ENCODE measurements at places on chromosomes 4 and X.
A peak's percentile ranks its signal among the peaks of the same experiment; 100 is the strongest.

GRCh38 chr4:88659055-88659889 lies 38.4 kb downstream of the NAP1L5 start:
- peak; percentile 44 for DNase-seq

GRCh38 chr4:111404673-111405072 lies 740.6 kb upstream of the FAM241A start:
- DNase-seq: no peak

GRCh38 chr4:6121276-6121850 lies 79.0 kb downstream of the JAKMIP1 start:
- no peak for DNase-seq

- no peak for DNase-seq
Observed at GRCh38 chr4:94897023-94897422, 139.3 kb downstream of the BMPR1B start.

GRCh38 chrX:96861218-96861617 lies 22.5 kb upstream of the RPA4 start:
- DNase-seq: no peak

- DNase-seq: peak; percentile 53
Observed at GRCh38 chr4:173257732-173258717, 76.1 kb downstream of the HMGB2 start.

DNA sequence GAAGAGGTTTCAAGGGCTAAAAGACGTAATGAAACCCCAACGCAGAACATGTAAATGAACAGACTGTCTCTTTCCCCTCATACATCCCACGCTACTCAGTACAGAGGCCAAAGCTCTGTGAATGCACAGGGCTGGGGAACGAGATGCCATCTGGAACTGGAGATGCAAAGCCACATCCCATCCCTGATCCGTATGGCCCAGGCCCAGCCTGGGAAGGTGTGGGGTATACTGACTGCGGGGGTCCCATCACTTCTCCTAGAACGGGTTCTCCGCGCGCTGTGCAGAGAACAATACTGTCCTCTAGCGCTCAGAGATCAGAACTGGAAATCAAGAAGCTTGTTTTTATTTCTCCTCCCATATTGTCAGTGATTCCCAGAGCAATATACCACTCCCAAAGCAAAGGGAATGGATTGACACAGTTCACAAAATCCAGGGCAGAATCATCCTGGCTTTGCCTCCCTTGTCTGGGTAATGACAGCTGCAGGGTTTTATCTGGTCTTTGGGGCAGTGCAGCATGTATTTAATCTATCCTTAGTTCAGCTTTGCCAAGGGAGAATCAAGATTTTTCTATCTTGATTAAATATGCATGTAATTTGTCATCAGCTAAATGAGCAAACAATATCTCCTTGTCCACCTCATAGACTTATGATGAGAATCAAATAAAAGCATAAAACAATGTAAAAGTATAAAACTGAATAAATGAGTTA lies 47.3 kb upstream of the TLR3 start:
- DNase-seq: no peak

GRCh38 chr4:130054908-130055307 lies 959.0 kb downstream of the C4orf33 start:
- no peak for DNase-seq

- DNase-seq: no peak
Observed at GRCh38 chr4:17072483-17072882, 174.0 kb upstream of the LDB2 start.

- no peak for DNase-seq
Observed at GRCh38 chr4:104022226-104022625, 302.4 kb upstream of the TACR3 start.

DNA sequence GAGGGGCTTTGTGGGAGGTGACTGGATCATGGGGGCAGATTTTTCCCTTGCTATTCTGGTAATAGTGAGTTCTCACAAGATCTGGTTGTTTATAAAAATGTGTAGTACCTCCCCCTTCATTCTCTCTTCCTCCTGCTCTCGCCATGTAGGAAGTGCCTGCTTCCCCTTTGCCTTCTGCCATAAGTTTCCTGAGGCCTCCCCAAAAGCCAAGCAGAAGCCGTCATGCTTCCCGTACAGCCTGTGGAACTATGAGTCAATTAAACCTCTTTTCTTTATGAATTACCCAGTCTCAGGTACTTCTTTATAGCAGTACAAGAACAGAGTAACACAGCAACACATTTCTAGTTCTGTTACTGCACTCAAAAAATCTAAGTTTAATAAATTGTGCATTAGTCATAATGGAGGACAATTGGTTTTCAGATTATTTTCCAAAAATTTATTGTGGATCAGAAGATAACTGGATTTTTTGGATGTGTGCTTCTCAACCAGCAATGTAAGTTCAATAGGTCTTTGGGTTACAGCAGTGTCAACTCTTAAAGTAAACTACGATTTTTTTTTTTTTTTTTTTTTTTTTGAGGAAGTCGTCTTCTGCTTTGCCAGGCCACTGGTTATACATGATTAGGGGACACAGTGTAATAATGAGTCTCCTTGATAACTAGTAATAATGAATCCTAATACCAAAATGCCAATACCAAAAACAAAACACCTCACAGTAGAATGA lies 69.9 kb downstream of the CHIC2 start:
- DNase-seq: no peak

DNA sequence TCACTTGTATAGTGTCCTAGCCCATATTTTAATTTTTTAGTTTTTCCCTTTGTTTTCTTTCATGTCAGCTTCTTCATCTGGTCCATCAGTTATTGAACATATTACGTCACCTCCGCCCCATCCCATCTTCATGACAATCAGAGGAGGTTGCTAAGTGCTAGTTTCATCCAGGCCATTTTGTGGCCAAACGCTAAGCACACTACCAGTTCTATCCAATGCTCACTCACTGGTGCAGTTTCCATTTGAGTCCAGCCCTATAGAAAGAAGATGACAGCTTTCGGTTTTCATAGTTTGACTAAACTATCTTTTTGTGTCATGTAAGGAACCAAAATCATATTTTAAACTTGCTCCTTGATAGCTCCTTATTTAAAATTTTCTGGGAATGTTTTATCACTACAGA lies 304.2 kb downstream of the TENM3 start:
- no peak for DNase-seq

GRCh38 chr4:158682066-158682465 lies 10.0 kb downstream of the ETFDH start:
- no peak for DNase-seq

- DNase-seq: no peak
Observed at GRCh38 chrX:22999696-23000223, at the start of gene DDX53. TSS of gene DDX53 (plus strand) at chrX:22999960. CDS start at chrX:23000058, 98 bp downstream.

- no peak for DNase-seq
Observed at GRCh38 chr4:164423819-164424218, 330.1 kb upstream of the SMIM31 start.

GRCh38 chr4:173254646-173255045 lies 79.5 kb downstream of the HMGB2 start:
- DNase-seq: no peak

GRCh38 chrX:107205770-107206696 lies at the start of the genes DNAAF6 and NUP62CL:
TSS of gene DNAAF6 (plus strand) at chrX:107206611. CDS start at chrX:107212876, 6,265 bp downstream.
TSS of gene NUP62CL (minus strand) at chrX:107206433. CDS start at chrX:107175146, 31,287 bp downstream.
- peak; percentile 82 for DNase-seq

DNA sequence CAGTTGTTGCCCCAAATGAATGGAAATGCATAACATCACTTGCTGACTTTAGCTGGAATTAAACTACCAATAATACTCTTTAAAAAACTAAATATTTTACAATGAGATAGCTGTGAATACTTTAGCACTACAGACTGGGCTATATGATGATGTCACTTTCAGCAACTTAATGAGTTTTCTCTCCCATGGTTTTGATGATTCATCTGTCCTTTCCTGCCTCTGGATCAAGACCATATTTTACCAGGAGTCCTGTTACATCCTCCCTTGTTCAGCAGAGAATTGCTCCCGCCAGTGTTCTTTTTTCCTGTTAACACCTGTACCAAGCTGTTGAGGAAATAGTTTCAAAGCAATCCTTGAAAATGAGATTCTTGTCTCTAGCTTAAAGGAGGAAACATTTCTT lies 543.0 kb downstream of the SPRY1 start:
- no peak for DNase-seq

GRCh38 chrX:22541926-22542325 lies 269.2 kb downstream of the CBLL2 start:
- DNase-seq: no peak

GRCh38 chr4:81021142-81021944 lies 9.2 kb upstream of the BMP3 start:
- no peak for DNase-seq

DNA sequence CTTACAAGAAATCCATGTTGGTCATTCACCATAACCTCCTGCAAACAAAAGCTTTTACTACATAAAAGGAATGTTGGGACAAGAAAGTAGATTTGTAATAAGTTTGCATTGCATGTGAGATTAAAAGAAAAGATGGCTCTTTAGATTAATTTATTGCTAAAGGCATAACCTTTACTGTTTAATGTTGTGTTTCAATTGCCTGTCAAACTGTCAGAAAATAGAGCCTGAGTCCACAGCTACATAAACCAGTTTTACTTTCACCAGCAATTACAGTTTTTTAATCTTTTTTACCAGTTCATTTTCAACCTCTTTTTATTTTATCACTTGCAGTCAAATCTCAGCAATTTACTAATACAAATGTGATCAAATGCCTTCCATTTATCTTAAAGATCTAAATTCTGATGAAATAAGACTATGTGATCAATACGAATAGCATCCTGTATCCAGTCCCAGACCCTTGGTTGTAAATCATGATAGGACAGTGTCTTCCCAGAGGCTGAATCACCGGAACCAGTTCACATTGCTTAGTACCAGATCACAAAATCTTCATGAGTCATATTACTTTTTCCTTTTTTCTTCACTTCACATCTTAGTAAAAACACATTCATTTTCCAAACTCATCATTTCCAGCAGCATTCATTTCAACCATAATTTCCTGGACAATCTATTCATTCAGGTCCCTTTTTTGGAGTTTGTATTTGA lies 95.4 kb upstream of the FRG1 start:
- no peak for DNase-seq

DNA sequence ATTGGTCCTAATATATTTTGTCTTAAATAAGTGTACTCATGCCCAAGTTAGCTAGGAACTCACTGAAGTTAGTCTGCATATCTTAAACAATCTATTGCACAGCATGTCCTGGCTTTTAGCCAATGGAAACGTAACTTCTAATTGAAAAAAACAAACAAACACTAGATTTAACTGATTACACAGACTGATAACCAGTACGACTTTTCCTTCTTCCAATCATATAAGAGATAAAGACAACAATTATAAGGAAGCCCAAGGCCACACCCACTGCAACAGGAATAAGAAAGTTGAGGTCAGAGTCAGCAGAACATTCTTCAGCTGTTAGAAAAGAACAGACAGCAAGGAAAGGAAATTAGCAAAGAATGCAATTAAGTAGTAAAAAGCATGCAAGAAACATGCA lies 40.8 kb downstream of the LAMP2 start:
- peak; percentile 0 for DNase-seq

- DNase-seq: no peak
Observed at GRCh38 chr4:75432683-75433082, 81.5 kb downstream of the RCHY1 start.

GRCh38 chr4:101262683-101263082 lies 84.6 kb downstream of the PPP3CA start:
- no peak for DNase-seq

DNA sequence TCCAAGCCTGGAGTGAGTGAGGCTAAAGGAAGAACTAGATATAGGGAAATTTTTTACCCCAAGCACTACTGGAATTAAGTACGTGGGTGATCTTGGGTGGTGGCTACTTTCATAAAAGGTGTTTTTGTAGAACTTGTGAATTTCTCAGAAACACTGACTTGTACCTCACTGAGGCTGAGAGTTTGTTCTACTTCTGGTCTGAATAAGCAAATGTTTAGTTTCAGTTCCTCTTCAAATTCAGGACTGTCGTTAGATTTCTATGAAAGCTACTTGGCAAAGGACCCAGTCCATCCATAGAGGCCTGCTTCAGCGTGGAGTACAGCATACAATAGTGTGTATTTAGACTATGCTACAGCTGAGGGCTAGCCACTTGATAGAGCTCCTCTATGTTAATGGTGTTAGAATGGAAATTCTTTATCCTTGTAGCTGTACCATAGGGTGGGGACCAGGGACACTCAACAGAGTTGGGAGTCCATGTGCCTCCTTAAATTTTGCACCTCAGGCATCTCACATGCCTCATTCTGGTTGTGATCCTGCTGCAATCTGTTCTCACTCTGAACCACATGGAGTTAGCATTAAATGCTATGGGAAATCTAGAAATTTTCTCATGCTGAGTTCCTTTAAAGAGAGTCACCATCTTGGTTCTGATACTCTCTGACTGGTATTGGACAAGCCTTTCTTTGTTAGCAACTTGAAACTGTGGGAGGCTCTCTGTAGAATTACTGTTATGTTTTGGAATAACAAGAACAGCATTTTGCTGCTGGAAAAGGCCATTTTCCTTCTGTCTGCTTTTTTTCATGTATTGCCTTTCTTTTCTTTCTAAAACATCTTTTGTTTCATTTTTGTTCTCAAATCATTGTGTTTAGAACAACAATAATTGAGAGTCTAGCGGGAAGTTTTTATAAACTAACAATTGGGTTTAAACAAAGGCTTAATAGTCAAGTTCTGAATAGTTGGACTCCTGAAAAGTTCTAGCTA lies 86.8 kb downstream of the PDGFRA start:
- DNase-seq: no peak

DNA sequence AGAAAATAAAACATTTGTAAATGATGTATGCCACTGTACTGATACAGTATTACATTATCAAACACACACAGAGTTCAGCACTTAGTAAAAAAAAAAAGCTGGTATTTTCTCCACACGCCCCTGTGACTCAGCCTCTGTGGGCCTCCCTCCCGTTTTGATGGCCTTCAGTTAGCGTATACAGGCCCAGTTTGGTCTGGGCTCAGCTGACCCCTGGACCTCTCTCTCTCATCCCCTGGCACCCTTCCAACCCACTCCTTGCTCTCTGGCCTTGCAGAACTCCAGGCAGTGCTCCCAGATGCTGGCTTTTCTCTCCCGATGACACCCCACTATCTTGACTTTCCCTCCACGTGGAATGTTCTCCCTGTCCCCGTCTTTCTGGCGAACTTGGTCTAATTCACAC lies 89.0 kb upstream of the LIMCH1 start:
- no peak for DNase-seq

- DNase-seq: no peak
Observed at GRCh38 chr4:31929676-31930345, 1209.6 kb downstream of the PCDH7 start.

DNA sequence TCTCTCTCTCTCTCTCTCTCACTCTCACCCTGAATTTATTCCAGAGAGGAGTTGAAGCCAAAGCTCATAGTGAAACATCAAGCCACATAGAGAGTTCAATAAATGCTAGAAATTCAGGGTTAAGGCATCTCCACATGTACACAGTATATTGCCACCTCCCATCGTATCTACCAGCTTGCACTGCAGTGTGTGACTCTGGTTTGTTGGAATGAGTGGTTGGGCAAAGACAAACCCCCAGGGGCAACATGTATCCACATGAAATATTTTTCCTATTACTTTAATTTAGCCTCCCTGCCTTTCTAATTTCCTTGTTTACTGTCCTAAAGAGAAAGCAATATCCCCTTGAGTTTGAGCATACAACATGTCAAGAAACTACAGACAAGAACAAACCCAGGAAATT lies 247.3 kb downstream of the SPATA18 start:
- DNase-seq: no peak

GRCh38 chr4:86657382-86657781 lies 63.3 kb downstream of the PTPN13 start:
- no peak for DNase-seq

All from CD4-positive, alpha-beta T cell treated with Interleukin-15 for 4 hours (primary cell).